NCI-H2107 (cell line): ENCODE measurements at places on chromosomes 1 and 21.

DNA sequence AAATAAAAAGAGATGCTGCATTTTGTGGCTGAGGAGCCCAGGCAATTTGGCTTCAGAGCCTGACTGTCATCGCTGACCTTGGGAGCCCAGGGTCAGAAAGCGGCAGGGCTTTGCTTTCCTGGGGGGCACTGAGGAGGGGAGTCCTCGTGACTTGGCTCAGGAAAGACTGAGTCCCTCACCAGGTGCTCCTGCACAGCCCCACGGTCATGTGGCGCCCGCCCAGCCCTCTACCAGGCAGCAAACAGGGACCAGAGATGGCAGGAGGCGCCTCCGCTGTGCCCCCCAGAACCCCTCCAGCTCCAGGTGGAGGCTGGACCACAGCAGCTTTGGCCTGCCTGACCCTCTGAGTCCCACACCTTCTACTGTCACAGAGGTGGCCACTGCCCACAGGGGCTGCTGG, 13.2 kb downstream of the EFHD2 start:
- DNase-seq = no peak

DNA sequence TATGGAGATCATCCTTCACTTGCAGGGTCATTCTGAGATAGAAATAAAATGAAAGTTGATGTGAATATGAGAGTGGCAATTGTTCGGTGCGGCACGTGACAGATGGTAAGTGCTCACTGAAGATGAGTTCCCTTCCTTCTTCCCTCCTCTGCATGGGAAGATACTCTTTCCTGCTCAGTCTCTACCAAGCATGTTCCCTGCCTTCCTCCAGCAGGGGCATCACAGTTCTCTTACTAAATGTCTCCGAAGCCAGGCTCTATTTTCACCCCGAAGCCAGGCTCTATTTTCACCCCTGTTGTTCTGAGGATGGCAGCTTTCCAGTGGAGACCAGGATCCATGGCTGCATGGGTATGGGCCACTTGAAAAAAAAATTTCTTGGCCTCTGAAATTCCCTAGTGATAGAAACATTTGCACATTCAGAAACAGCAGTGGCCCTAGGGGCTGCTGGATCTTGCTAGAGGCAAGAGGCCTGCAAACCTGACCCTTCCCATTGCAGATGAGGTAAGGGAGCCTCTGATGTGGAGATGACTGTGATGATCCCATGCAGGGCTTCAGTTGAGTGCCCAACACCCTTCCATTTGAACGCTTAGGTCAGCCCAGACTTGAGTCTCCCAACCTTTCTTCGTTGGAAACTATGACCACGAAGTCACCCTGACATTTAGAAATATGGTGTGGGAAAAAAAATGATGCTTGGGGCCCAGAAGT, 123.7 kb upstream of the HMGB4 start:
- DNase-seq = no peak

DNA sequence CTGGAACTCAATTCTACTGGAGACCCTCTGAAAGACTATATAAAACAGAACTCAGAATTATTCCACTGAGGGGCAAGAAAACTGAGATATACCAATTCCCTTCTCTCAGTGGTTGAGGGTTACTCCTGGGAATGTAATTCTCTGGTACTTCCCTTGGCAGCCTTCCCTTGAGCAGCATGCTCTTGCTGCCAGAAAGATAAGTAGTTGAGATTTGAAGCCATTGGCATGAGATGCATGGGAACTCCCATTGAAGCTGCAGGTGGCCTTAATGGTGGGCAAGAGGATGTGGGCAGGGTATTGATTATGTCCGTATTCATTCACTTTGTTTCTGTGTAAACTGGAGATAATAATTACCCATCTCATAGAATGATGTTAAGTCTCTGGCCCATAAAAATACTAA, 28.6 kb upstream of the C1orf185 start:
- DNase-seq = no peak

GRCh38 chr1:182173808-182174512, 112.4 kb upstream of the ZNF648 start:
- DNase-seq = no peak

GRCh38 chr1:55584526-55585401, 369.6 kb upstream of the USP24 start:
- peak; percentile 55 for DNase-seq

DNA sequence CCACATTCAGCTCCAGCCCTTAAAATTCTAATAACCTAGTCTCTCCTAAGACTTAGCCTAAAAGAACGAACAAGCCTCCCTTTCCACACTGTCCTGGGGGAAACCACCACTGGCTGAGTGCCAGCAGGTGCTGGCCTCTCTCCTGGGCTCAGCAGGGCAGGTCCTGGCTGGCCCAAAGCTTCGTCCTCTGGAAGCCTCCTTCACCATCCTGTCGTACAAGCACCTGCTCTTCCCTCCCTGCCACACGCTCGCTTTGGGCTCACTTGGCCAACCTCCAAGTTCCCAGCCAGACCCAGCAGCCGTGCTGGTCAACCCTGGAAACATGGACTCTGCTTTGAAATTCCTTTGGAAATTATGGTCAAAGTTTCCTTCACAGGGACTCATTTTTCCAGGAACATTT, 58.2 kb upstream of the SLC25A33 start:
- no peak for DNase-seq

DNA sequence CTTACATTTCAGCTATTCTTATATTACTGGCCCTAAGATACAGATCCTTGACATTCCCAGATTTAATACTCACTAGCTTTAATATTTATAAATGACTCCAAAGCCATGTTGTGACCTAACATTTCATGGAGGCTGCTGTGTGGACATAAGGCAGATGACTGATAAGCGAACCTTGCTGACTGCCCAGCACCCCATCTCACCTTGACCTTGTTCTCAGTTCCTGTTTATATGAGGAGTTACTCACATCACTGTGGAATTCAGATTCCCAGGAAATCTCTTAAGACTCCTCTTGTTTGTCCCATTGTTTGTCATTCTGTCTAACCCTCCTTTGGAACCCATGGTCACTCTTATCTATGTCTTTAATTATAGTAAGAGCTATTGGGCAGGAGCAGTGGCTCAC, 21.9 kb downstream of the RAB3B start:
- DNase-seq = no peak

DNA sequence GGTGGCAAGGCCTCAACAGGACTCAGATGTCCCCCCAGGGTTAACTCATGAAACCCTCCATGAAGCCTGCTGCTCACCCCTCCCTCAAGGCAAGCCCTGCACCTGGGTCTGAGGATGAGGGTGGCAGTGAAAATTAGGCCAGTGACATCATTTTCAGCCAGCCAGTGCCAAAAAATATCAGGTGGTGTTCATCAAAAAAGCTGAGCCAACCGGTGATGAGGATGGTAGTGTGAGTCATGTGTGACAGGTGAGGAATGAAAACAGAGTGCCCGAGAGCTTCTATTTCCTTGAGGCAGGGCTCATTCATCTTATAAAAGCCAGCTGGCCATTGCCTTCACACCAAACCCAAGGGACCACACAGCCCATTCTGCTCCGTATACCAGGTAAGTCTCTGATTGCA, at the start of gene SPRR1A:
Gene SPRR1A, plus strand, starts transcription at position 339 of the 400 bp plus-strand sequence. CDS start 1,150 bp downstream, outside the sequence.
- DNase-seq = no peak

DNA sequence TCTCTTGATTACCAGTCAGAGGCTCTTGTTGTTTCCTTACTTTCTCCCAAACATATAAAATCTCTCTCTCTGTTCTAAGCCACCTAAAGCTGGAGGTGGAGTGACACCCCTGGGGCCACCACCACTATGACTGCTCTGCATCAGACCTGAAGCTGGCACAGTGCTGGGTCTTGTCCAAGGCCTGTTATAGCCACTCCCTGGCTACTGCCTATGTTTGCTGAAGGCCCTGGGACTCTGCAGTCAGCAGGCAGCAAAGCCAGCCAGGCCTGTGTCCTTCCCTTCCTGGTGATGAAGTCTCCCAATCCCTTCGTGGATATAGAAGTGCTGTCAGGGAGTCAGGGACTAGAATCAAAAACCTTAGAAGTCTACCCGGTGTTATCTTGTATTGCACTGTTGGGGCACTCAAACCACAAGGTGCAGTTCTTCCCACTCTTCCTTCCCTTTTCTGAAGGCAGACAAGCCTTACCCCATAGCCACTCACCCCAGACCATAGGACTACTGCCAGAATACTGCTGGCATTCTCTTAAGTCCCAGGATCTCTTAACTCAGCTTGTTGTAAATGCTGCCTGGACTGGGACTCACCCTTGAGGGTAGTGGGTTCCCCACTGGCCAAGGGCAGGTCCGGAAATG, 103.1 kb downstream of the RPS6KC1 start:
- DNase-seq = no peak

- DNase-seq = no peak
Measured at GRCh38 chr1:118155106-118155505, 29.9 kb downstream of the SPAG17 start.

GRCh38 chr1:34213956-34214355, 37.2 kb downstream of the C1orf94 start:
- DNase-seq = no peak

- DNase-seq = no peak
Measured at GRCh38 chr21:38838598-38839327, 33.0 kb downstream of the ETS2 start.

GRCh38 chr1:116067566-116067890, 43.7 kb upstream of the MAB21L3 start:
- DNase-seq = no peak

DNA sequence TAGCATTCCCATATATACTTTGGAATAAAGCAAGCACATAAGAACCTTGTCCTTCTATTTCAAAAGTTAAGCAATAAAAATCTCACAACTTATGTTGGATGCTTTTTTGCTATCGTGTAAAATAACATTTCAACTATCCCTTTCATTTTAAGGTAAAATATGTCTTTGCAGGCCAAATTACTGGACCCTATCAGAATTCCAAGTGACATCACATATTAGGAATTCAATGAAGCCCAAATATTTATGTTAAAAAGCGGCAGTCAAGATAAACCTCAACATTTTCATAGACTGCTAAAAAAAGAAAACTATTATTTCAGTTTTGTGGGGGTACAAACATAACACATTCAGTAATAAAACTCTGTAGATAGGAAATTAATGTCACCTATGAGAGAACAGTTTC, 252.0 kb downstream of the KCTD3 start:
- DNase-seq = no peak

DNA sequence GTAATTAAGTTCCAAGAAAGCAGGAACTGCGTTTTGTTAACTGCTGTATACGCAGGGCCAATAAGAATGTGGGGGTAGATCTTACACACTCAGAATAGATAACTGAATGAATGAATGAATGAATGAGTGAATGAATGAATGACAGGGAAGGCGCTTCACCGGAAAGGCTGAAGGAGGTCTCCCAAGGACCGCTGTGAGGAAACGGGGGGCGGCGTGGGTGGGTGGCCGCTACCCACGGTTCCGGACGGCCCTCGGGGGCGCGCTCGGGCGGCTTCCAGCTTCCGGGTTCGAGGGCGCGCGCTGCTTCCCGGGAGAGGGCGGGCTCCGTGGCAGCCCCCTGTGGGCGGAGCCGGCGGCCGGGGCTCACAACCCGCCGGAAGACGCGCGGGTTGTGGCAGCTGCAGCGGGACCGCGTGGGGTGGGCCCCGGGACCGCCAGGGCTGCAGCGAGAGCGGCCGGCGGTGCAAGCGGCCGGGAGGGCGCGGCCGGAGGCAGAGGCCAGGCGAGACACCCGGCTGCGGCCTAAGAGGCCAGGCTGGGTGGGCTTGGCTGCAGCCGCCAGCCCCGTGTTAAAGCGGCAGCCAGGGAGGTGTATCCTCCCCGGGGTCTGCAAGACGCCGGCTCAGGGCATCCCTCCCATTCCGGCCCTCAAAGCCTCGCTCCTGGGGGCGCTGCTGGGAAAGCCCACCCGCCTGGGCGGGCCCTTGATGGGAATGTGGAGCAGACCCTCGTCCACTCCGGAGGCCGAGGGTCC, at the start of gene ZFP69:
Gene ZFP69, plus strand, starts transcription at position 367 of the 754 bp plus-strand sequence. CDS start 2,072 bp downstream, outside the sequence.
- peak; percentile 19 for DNase-seq

DNA sequence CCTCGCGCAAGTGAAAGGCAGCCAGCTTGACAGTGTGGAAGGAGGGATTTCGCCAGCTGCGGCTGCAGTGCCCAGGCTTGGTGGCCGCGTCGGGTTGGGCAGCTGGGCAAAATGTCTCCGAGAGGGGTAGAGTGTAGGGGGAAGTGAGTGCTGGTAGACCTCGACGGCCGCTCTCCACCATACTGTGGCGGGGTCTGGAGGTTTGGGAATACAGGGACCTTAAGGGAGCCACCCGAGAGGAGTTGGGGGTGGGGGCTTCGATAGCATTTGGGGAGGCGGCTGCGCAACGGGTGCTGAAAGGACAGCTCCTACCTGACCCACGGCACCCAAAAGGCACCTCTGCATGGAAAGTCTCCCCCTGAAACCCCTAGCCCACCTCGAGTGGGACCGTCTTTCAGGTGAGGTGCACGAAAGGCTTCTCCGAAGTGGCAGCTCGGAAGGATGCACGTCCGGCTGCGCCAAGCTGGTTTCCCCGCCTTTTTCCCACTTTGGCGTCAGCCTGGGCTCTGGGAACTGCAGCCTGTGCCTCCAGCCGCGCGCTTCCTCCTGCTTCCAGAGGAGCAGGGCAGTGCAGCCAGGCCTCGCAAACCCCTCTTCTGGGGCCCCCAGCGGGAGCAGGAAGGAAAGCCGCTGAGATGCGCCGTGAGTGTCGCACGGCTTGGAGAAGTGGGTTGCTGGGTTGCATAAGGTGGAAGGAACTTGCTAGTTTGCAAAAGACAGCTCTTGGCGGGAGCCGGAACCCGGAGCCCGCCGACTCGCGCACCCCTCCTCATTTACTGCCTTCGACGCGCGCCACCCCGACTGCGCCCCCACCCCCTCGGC, 531 bp upstream of the HMGN2 start:
- DNase-seq = peak; percentile 88

DNA sequence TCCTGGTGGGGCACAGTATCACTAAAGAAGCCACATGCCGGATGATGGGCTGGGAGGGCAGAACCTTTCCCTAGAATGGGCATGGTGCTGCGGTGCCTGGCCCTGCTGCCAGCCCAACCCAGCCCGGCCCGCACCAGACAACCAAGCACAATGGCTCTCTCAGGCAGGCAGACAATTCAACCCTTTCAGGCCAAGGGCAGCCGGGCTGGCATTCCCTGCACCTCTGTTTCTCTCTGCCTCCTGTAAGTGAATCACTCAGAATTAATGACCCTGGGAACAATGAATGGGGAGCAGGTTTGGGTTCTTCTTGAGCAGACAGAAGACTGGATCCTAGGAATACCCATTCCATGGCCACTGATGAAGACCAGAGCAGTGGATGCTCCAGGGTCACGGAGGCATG, 41.0 kb upstream of the IFFO2 start:
- no peak for DNase-seq

DNA sequence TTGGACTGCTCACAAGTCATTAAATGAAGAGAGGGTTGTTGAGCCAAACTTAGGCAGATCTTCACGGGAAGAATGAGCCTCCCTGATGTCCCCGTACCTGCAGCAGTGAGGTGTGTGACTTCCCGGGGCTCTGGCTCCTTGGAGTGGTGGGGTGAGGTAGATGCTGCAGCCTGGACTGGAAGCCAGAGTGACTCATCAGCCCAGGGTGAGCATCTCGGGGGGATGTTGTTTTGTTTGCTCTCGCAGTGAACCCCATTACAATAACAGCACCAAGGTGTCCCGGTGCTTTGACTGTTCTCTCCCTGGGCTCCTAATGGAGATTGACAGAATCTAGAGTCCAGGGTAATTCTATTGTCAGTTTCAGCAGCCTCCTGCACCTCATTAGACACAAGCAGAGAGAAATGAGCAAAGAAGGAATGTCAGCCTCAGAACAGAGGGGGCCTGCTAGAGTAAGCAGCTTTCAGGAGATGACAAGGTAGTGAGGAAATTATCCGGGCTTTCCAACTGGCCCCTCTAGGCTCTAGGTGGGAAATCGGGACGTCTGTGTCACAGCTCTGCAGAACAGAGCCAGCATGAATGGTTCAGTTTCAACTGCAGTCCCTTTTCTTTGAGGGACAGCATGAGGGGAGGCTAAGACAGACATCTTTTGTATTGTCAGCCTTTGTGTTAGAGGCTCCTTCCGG, 36.0 kb upstream of the LRRN2 start:
- DNase-seq = no peak

- no peak for DNase-seq
Measured at GRCh38 chr21:17613242-17613676, 558 bp upstream of the BTG3 start.
